ENCODE measurements at places on chromosomes 13 and 19.
A peak's percentile ranks its signal among the peaks of the same experiment; 100 is the strongest.

GRCh38 chr19:37988758-37989635 lies 82.0 kb downstream of the SIPA1L3 start:
- no peak for DNase-seq

- no peak for DNase-seq
Observed at GRCh38 chr19:29695765-29696564, 19.1 kb downstream of the C19orf12 start.

DNA sequence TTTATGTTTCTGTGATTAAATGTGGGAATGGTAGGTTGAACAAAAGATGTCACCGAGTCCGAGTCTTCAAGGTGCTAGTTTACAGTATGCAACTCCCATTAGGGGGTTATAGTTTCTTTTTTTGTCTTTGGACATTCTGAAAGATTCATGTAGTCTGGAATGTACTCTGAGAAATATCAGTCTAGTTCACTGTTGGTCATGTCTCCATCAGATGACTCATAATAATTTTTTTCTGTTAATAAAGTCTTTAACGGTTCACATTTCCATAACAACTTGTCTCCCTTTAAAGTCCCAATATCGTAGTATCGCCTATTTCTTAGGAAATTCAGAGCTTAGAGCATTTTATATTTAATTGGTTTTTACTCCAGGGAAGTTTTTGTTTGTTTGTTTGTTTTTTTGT lies 13.5 kb upstream of the ESD start:
- no peak for DNase-seq

DNA sequence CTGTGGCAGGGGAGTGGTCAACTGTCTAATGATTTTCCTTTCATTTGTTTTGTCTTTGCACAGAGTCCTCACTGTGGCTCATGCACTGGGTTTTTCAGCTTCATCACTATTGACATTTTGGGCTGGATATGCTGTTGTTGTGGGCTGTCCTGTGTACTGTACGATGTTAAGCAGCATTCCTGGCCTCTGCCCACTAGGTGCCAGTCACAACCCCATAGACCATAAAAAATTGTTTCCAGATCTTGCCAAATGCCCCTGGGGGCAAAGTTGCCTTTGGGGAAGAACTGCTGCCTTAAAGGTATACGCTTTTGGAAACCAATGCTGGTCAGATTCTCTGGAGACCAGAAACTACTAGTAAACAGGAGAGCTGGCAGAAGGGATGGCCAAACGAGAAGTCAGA lies 310.4 kb downstream of the SPRY2 start:
- peak; percentile 71 for DNase-seq

GRCh38 chr19:46913198-46913851 lies 52.5 kb downstream of the ARHGAP35 start:
- DNase-seq: no peak

DNA sequence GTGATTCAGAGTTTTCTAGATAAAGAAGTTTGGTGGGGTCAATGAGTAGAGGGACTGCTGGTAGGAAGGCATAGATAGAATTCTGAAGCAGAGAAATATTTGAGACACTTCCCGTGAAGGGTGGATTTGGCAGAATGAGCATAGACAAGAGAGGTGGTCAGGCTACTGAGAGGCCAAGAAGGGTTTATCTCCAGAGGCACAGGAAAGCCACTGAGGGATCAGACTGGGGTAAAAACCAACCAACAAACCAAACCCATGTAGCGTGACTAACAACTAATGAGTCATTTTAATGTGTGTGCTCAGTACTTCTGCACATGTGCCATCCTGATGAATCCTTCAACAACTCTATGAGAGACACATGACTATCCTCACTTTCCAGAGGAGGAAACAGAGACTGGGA lies 60.0 kb upstream of the SERP2 start:
- DNase-seq: no peak

DNA sequence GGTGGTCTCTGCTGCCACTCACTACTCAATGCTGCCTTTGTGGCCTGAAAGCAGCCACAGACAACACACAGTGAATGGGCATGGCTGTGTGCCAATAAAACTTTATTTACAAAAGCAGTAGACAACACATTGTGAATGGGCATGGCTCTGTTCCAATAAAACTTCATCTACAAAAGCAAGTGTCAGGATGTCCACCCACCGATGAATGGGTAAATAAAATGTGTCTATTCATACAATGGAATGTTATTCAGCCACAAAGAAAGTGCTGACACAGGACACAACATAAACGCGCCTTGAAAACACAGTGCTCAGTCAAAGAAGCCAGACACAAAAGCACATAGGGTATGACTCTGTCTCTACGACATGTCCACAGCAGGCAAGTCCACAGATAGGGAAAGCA lies 20.1 kb downstream of the ZSCAN5A start:
- peak; percentile 80 for DNase-seq

- no peak for DNase-seq
Observed at GRCh38 chr13:95636853-95637252, 7.7 kb downstream of the DZIP1 start.

DNA sequence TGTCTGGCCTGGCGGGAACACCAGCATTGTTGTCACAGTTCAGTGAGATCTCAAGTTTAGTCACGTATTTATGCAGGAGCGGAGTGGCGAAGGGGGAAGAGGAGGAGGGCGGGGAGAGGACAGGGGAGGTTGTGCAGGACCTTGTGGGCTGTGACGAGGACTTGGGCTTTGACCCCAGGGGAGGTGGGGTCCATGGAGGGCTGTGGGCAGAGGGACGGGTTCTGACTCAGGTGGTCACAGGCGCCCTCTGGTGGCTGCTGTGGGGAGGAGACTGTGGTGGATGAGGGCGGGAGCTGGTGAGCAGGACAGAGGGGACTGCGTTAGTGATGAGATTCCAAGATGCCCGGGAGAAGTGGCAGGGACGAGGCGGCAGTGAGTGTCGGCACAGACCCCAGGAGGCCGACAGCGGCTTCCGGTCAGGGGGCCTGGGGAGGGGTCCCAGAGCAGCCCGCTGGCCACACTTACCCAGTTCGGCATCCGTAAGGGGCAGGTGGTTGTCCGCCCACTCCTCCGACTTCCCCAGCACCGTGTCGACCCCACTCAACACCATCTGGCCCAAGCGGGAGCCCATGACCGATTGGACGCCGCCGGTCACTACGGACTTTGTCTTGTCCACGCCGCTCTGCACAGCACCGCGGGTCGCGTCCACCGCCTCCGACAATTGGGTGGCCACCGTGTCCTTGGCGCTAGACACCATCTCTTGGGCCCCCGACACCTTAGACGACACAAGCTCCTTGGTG lies 15.7 kb downstream of the PLIN3 start:
- peak; percentile 53 for DNase-seq

- no peak for DNase-seq
Observed at GRCh38 chr13:50654331-50654730, 189.2 kb downstream of the DLEU7 start.

DNA sequence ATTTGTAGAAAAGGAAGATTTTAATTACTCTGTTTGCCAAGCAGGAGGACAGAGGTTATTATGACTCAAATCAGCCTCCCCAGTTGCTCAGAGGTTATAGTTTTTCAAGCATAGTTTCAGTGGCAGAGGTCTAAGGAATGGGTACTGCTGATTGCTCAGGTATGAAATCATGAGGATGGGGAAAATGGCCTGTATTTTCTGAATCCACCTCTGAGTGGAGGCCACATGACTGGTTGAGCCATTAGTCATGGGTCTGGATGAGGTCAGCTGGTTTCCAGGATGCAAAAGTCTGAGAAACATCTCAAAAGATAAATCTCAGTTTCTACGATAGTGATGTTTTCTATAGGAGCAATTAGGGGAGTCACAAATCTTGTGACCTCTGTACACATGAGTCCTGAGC lies 62.8 kb upstream of the CEACAM8 start:
- no peak for DNase-seq

GRCh38 chr19:799076-799881 lies 2.0 kb downstream of the PTBP1 start:
- DNase-seq: no peak

GRCh38 chr13:42815681-42816080 lies 34.3 kb downstream of the FAM216B start:
- DNase-seq: no peak

GRCh38 chr13:112351825-112352224 lies 24.3 kb upstream of the SPACA7 start:
- DNase-seq: no peak

DNA sequence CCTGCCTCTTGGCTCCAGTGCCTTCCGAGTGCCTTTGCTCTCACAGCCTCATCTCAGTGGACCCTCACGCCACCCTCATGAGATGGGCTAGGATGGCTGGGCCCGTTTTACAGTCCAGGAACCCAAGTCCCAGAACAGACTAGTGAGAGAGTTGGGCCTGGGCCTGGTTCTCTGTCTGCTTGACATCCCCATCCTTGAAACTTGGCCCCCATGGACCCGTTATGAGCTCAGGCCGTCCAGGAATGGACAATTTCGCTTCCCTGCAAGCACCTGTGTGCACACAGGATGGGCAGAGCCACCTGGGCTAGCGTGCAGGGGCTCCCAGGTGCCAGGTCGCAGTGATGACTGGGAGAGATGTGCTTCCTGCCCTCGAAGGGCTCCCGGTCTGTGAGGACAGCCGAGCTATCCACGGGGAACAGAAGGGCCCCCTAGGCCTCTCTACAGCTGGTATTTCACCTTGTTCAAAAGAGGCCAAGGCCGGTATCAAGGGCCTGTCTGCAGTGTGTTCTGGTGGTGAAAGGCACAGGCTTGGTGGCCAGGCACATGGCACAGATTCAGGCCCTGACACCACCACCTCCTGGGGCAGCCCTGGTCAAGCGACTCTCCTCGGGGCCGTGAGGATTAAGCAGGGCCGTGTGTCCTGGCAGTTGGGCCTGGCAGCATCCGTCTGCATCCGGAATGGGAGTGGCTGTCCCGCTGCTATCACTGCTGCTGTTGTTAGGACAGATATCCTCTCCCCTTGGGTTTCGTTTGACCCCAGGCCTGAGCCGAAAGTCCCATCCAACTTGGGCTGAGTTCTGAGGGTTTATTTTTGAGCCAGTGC lies 38.9 kb downstream of the CAPN12 start:
- no peak for DNase-seq
